ENCODE measurements at places on chromosomes 7 and 10.
A peak's percentile ranks its signal among the peaks of the same experiment; 100 is the strongest.

DNA sequence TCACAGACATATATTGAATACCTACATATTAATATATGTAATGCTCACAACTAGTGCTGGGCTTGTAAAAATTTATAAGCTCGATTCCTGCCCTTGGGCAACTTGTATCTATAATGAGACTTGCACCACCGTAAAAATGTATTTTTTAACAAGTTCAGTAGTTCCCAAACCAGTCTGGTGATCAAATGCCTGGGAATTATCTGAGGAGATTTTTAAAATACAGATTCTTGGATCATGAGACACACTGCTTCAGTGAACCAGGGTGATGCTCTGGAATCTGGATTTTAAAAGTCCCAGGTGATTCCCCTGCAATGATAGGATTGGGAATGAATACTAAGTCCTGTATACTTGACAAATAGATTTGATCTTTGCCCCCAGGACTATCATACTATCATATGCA lies 4.3 kb upstream of the MICU1 start:
- no peak for DNase-seq

DNA sequence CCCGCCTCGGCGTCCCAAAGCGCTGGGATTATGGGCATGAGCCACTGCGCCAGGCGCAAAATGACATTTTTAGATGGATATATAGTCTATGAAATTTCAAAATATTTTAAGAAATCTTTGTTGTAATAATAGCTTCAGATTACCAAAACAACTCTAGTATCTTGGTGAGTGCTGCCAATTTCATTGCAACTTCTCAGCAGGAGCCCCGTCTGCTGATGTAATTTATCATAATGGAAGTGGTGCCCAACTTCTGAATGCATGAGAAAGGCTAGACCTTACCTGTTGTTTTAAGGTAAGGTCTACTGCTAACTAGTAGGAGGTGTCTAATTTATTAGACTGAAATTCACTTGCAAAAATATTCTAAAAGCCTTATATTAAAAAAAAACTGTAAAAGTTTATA lies 20.0 kb downstream of the PDSS1 start:
- DNase-seq, result no peak

GRCh38 chr7:151056666-151057505 lies 811 bp downstream of the CDK5 start:
- no peak for DNase-seq

- DNase-seq, result no peak
Observed at GRCh38 chr10:51363415-51363814, 289.1 kb downstream of the PRKG1 start.

DNA sequence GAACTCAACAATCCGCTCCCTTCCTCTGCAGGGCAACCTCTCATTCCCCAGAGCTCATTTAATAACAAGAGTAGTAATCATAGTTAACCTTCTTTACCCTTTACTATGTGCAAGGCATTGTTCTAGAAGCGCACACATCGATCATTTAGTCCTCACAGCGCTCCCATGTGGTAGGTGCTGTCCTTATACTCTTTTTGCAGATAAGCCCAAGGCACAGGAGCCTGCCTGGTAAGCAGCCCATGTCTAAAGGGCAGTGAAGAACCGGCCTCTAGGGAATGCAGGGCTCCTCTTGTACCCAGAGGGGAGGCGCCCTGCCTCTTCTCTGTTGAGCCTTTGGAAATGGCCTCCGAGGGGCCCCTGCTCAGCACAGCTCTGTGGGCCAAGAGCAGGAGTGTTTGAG lies 14.3 kb downstream of the CHST3 start:
- no peak for DNase-seq

- peak; percentile 20 for DNase-seq
Observed at GRCh38 chr7:123494193-123494796, 40.1 kb downstream of the IQUB start.

DNA sequence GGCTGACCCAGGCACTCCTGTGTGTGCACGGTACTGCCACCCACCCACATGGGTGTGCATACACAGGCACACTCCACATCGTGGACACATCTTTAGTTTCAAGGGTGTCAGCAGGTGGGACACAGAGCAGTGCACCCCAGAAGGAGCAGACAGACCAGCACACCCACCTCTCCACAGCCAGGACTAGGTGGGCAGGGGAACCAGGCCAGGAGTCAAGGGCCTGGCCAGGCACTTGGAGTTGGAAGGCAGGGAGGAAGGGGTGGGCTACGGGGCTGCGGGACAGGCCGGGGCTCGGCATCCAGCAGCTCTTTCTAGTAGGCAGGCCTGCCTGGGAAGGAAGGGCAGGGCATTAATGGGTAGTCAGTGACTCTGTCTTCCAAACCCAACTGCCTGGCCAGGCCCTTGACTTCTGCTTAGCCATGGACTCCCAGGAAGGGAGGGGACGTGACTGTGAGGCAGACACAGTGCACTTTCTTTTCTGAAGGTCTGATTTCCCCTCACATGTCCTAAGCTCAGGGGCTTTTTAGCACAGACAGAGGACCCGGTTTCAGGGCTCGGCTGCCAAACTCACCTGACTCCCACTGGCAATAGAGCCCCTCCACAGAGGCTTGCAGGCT lies 14.6 kb downstream of the RASGEF1A start:
- DNase-seq, result no peak

Measured in stromal cell of bone marrow (primary cell).